Activated naive CD4-positive, alpha-beta T cell treated with Interleukin-2 at 50 U/mL for 16 hours (primary cell): ENCODE measurements at places on chromosomes 16 and 17.

DNA sequence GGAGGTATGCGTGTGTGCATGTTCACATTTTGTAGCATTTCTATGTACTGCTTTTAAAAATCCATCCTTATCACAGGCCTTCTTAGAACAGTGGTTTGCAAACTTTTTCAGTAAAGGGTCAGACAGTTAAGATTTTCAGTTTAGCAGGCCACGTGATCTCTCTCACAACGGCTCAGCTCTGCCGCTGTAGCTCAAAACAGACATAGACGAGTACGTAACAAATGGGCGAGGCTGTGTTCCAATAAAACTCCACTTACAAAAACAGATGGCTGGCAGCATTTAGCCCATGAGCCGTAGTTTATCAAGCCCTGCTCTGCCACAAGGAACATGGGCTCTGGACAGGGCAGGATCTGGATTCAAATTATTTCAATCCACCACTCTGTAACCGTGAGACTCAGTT is 141.8 kb downstream of the XYLT1 start:
- DNase-seq, result no peak

DNA sequence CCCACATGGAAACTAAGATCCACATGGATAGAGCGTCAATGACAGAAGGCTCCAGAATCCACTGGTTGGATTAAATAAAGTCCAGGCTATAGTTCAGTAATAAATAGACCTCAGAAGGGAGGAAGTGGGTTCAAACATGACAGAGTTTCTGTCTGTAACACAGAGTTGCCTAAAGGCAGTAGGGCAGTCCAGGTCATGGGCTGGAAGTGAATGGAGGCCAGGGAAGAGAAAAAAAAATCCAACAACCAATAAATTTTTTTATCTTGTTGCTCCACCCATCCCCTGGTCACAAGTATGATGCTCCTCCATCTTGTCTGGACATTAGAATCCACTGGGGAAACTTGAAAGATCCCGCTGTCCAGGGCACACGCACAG is 92.4 kb downstream of the RGS9 start:
- DNase-seq, result no peak

DNA sequence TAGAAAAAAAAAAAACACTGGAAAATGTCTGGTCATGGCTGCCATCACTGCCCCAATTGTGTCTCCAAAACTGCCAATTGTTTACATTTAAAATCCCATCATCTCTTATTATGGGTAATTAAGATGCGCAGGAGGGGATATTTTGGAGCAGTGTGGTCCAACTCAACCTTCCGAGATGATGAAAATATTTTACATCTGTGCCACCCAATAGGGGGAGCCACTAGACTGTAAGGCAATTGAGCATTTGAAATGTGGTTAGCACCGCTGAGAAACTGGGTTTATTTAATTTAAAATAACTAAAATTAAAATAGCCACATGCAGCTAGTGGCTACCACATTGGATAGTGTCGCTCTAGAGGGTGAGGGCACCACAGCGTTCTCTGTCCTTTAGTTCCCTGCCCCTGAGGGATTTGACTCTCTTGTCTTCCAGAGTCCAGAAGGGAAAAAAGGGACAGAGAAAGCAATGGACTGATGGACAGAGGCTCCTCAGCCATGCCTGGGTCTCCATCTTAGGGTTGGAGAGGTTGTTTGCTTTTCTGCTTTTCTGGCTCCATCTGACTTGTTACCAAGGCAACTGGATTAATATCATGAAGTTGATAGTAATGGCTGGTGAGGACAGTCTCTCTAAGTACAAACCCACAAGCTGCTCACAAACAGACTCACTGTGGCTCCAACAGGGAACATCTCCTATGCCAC is 3.5 kb downstream of the MPO start:
- no peak for DNase-seq

GRCh38 chr17:81349397-81350319 is 45.6 kb upstream of the BAHCC1 start:
- DNase-seq, result no peak

- DNase-seq, result no peak
Measured at GRCh38 chr17:53462393-53462811, 360.3 kb upstream of the KIF2B start.

DNA sequence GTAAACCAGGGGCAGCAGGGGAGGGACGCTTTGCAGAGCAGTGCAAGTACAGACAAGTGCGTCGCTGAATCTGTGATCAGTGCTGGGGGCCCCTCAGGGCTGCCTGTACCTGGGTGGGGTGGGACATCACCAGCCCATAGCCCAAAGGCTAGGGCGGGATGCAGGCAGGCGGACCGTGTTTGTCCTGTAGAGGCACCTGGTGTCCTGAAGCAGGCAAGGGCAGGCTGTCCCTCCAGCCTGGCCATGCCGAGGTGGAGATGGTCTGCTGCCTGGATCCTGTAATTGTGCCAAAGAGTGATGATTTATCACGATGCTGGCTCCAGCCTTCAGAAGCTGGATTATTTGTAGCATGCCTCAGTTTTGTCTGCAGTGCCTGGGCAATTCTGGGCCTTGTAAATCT is 137.9 kb upstream of the GSE1 start:
- no peak for DNase-seq

DNA sequence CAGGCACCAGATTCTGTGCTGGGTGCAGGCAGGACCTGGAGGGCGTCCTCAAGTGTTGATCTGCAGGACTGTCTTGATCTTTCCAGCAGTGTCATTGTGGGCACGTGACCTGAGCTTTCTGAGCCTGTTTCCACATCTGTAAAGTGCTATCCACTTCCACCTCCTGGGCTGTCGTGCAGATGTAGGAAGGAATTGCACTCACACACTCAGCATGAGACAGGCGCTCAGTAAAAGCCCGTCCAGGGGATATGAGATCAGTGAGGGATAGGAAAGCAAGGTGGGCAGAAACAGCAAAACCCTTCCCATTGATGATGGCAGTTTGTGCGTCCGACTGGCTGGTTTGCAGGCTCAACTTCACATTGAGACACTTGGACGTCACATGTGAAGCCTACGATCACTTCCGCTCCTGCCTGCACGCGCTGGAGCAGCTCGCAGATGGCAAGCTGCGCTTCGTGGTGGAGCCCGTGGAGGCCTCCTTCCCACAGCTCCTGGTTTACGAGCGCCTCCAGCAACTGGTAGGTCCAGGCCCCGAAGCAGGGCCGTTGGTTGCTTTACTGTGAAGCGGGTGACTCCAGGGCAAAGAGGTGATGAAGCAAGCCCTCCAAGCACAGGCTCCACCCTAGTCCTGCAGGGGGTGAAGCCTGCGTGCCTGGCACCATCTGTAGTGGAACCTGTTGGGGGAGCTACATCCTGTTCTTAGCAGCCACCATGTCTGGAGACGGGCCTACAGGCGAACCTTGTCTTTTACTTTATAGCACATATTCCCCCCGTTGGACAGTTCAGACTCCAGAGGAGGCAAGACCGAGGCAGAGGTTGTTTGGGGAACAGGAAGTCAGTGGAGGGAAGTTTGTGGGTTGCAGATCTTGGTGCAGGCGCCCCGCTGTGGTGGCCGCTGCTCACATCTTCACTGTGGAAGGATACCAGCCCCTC is 23.0 kb downstream of the METTL22 start:
- no peak for DNase-seq

- DNase-seq, result no peak
Measured at GRCh38 chr17:59485946-59486345, 79.5 kb upstream of the DHX40 start.

- DNase-seq, result no peak
Measured at GRCh38 chr16:28105954-28106353, 42.4 kb upstream of the GSG1L start.

- no peak for DNase-seq
Measured at GRCh38 chr16:15518381-15519351, 84.3 kb downstream of the BMERB1 start.

DNA sequence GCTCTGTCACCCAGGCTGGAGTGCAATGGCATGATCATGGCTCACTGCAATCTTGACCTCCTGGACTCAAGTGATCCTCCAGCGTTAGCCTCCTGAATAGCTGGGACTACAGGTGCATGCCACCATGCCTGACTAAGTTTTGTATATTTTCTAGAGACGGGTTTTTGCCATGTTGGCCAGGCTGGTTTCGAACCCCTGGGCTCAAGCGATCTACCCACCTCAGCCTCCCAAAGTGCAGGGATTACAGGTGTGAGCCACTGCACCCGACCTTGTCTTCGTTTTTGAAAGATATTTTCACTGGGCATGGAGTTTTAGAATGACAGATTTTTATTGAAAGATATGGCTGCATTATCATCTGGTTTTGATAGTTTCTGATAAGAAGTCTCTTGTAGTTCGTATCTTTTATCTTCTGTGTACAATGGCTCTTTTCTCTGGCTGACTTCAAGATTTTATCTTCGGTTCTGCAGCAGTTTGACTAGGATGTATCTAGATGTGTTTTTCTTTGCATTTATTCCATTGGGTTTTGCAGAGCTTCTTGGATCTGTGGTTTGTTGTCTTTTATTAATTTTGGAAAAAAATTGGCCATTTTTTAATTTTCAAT is 14.6 kb downstream of the ADGRG5 start:
- no peak for DNase-seq

GRCh38 chr16:60405286-60405685 is 1631.0 kb downstream of the CDH8 start:
- no peak for DNase-seq

GRCh38 chr17:74104921-74105320 is 98.6 kb upstream of the RPL38 start:
- DNase-seq, result no peak

- no peak for DNase-seq
Measured at GRCh38 chr17:16106161-16106891, 106.7 kb downstream of the TTC19 start.

GRCh38 chr17:17375841-17376240 is 72.7 kb downstream of the NT5M start:
- no peak for DNase-seq

DNA sequence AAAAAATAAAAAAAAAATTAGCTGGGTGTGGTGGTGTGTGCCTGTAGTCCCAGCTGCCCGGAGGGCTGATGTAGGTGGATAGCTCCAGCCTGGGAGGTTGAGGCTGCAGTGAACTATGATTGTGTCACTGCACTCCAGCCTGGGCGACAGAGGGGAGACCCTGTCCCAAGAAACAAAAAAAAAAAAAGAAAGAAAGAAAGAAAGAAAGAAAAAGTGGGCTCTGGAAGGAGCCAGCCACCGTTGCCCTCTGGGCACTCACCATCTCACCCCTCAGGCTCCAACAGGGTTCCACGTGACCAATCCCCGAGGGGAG is 87.3 kb upstream of the TOB1 start:
- DNase-seq, result no peak

- no peak for DNase-seq
Measured at GRCh38 chr17:9002227-9002605, 19.1 kb upstream of the NTN1 start.

DNA sequence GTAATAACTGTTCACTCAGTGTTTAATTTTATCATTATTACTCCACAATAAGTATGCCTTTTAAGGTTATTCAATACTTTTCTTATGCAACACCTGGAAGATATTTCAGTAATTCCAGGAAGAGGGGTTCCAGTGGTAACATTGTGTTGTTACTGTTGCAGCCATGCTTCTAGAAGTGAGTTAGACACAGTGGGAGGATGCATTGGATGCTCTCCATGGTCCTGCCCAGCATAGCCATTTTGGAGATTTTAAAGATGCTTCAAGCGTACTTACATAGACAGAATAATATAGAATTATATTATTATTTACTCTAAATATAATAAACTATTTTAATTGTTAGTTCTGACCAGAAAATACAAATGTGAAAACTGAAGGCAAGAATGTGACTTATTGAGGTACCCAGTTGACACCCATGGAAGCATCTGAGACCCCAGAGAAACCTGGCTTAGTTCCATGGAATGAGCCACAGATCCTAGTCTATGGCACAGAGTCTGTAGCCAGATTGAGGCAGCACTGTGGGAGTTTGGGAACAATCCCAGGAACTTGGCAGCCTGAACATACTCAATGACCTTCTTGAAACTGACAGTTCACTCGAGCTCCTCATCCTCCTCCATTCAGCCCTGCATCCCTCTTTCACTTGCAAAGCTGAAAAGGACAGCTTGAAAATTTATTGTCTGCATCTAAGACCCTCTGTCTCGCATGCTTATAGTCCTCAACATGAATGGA is 190.1 kb upstream of the HS3ST4 start:
- no peak for DNase-seq

GRCh38 chr17:82449131-82449882 is 1.2 kb downstream of the CYBC1 start:
- DNase-seq, result peak; percentile 65

- peak; percentile 58 for DNase-seq
Measured at GRCh38 chr17:27807567-27808470, 7.5 kb upstream of the NOS2 start.

- no peak for DNase-seq
Measured at GRCh38 chr17:40903129-40903847, 18.2 kb upstream of the KRT20 start.

DNA sequence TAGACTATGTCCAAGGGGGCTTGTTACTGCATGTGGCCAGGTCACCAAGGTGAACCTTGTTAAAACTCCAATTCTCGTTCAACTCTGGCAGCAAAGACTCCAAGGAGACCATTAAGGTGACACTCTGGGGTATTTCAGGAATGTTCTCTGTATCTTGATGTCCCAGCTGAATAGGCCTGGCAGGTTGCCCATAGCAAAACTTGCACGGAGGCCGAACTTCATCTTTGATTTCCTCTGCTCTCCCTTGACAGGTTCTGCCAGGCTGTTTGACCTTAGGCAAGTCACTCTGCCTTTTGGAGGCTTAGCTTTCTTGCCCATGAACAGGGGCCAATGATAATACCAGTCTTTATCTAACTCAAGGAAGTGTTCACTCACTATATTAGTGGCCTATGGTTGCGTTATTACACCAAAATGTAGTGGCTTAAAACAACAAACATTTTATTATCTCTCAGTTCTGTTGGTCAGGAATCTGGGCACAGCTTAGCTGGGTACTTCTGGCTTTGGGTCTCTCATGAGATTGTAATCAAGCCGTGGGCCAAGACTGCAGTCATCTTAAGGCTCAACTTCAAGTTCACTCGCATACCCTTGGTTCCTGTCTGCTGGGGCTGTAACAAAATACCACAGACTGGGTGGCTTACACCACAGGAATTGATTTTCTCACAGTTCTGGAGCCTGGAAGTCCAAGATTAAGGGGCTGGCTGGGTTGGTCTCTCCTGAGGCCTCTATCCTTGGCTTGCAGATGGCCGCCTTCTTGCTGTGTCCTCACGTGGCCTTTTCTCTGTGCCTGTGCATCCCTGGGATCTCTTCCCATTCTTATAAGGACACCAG is 168.5 kb downstream of the UTP18 start:
- no peak for DNase-seq

- no peak for DNase-seq
Measured at GRCh38 chr17:4960279-4960922, 7.2 kb downstream of the SPAG7 start.

- no peak for DNase-seq
Measured at GRCh38 chr17:7992924-7993323, 9.5 kb upstream of the GUCY2D start.
